ENCODE measurements at places on chromosomes 7 and 10. TPM values are rescaled to one million over a fixed set of nuclear protein-coding genes. Genes with fewer than 3 reads are reported as not detected.

DNA sequence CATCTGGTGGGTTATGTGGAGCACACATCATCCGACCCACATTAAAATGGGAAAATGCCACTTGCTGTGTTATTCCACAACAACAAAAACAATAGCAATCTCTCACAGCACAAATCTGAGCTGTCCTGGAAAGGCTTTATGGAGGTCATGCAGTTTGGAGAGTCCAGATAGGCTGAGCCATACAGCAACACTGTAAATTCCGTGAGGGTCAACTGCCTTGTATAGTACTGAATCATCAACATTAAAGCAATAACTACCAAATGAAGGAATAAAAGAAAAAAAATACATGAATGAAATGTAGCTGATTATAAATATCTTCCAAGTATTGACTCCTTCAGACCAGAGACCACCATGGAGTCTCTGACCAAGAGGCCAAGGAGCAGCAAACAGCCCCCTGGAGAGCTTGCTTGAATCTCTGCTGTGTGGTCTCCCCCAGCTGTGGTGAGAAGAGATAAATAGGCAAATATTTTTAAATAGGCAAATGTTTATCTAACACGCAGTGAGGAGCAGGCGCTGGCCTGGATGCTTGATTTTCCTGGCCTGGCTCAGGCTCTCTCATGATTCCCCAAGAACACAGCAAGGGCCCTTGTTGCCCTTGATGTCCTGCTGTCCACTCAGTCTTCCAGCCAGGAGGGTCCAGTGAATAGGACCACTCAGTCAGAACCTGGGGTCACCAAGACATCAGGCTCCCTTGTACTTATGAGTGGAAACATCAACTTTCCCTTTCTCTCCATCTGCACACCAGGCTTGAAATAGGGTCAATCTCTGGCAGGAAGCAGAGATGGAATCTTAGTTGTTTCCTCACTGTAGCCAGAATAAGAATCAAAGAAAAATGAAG lies 1021.3 kb downstream of the XPNPEP1 start:
- DNase-seq, result no peak

The RADIL gene
- 4.3 TPM for total RNA-seq

DNA sequence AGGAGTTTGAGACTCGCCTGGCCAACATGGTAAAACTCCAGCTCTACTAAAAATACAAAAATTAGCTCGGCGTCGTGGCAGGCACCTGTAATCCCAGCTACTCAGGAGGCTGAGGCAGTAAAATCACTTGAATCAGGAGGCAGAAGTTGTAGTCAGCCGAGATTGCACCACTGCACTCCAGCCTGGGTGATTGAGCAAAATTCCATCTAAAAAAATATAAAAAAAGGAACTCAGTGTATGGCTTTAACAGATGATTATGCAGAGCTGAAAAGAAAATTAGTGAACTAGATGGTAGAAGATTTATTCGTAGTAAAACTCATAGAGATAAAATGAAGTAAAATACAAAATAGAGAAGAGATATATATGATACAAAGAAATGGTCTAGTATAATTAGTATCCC lies 12.6 kb upstream of the CNOT4 start:
- DNase-seq, result no peak

DNA sequence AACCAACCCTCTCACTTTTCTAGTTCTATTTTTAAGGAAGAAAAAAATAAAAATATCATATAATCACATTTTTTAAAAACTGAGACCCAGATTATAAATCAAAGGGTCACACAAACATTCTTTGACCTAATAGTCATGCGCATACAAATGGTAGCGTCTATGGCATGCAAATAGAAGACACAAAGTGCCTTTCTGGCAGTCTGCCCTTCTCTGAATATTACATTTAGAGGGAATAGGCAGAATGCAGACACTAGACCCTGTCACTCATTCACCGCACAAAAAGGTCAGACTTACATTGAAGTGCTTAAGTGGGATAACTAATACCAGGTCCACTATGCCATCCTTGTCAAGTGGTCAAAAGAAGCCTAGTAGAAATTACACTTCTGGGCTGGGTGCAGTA lies 26.5 kb upstream of the FHIP2A start:
- no peak for DNase-seq

- DNase-seq, result no peak
Observed at GRCh38 chr10:117673230-117674010, 130.9 kb downstream of the EMX2 start.

DNA sequence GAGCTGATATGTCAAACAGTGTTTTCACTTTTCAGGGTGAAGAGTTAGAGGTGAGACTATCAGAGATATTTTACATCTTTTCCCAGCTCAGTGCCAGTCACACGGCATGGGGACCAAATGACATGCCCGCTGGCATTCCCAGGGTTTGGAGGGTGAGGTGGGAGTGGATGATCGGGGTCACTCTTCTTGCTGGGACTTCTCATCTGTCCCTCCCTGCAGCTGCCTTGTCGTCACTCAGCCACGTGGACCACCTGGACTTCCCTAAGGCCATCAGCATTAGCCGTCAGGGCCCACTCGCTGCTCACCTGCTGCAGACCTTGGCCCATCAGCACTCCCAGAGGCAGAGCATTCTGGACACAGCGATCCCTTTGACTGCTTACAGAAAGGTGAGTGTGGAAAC lies 301.8 kb downstream of the DNAJB6 start:
- peak; percentile 43 for DNase-seq

DNA sequence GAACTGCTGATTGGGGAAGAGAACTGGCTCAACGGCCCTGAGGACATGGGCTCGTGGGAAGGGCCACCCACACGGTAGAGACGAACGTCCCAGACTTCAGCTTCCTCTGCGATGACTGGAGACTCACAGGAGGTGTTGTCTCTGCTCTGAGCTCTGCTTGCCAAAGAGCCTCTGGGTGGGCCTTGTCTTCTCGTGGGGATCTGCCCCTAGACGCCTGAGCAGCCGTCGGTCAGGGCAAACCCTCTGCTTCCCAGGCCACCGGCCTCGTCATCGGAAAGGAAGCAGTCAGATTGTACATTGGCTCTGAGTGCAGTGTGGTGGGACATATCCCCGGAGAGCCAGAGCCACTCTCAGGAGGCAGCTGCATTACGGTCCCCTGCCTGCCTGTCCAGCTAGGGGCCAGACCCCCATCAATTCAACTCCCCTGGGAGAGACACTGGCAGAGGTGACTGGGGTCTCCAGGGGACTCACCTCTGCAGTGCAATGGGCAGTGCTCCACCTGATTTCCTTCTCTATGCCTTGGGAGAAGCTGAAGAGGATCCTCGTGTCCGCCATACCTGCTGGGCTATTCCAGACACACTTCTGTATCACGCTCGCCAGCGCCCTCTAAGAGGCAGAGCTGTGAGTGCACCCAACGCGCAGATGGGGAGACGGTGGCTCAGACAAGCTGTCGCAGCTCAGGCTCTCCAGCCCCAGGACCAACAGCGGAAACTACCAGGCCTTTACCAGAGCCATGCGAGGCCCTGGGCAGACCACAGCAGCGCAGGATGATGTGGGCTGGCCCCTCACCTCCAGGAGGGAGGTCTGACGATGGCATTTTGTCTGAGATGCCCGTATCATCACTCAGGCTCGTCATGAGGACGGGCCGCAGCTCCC lies 227.4 kb downstream of the TCERG1L start:
- DNase-seq, result peak; percentile 64

GRCh38 chr7:1247527-1248041 lies 14.9 kb downstream of the UNCX start:
- no peak for DNase-seq

GRCh38 chr10:50623663-50624412 lies at the start of gene SGMS1:
Gene SGMS1, minus strand, starts transcription at chr10:50623956. Its CDS starts 279,842 bp downstream, at chr10:50344114.
- DNase-seq, result peak; percentile 96

The LRIT1 gene
- not detected for total RNA-seq

DNA sequence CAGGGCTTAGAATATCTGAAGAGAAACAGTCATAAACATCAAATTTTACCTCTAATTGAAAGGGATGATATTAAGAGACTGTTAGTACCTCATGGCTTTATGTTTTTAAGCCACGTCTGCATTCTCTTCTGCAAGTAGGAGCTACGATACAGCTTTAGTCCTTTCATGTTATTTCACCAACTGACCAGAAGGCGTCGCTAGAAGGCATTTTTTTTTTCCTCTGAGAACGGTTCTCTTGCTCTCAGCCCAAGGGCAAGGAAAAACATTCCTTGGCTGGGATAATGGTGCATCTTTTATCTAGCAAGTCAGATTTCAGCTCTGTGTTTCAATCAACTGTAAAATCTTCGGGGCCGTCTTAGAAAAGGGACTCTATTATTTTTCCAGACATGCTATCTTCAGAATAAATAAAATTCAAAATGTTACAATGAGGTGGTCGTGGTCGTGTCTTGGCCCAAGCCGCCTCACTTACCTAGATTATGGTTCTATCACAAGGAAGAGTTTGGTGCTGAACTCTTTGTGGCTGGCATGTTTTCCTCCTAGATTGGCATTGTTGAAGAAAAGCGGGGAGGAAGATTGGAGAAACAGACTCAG lies 41.6 kb upstream of the LYZL2 start:
- no peak for DNase-seq

DNA sequence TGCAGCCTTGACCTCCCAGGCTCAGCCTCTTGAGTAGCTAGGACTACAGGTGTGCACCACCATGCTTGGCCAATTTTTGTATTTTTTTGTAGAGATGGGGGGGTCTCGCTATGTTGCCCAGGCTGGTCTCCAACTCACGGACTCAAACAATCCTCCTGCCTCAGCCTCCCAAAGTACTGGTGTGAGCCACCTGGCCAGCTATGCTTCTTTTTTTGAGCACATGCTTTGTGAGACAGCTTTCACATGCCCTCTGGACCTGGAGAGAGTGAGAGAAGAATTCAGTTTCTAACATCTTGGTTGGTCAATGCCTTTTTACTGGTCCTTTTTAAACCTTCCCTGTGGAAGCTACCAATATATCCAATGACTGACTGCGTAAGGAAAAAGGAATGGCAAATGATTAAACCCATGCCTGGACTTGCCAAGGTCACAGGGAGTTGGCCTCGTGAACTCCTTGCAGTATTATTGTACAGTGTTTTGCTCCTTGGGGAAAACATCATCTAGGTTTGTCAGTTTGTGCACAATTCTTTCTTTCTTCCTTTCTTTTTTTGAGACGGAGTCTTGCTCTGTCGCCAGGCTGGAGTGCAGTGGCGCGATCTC lies 6.2 kb upstream of the FOXK1 start:
- peak; percentile 20 for DNase-seq

The TSPAN12 gene
- 9.8 TPM for total RNA-seq

DNA sequence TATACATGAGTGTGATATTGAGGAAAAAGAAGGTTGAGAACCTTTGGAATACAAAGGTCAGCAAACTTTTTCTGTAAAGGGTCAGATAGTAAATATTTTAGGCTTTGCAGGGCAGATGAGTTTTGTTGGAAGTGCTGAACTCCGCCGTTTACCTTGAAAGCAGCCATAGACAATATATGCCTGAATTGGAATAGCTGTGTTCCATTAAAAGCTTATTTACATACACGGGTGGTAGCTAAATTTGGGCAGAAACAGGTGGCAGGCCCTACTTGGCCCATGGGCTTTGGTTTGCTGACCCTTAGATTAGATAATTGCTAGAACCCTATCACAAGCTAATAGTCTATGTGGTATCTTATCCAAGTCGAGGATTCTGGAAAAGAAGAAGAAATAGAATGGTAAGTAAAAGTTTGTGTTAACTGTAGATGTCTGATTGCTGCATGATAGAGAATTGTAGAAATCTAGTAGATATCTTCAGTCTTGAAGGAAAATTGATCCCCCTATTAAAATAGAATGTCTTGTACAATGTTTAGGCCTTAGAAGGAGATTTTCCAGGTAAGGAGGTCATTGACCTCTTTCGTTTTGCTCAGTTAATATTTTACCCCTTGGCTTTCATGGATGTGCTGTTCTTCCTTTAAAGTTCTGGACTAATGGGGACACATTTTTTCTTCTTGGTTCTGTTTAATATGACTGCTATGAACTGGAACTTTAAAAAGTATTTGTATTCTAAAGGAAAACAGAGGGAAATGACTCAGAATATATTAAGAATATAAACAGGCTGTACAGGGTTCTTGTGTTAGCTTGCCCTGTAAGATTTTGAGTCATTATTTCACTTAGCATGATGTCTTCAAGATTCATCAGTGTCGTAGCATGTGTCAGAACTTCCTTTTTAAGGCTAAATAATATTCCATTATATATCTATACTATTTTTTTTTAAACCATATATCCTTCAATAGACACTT lies 8.0 kb downstream of the RBM33 start:
- DNase-seq, result no peak

- DNase-seq, result no peak
Observed at GRCh38 chr7:159237022-159237653, 92.5 kb upstream of the VIPR2 start.

DNA sequence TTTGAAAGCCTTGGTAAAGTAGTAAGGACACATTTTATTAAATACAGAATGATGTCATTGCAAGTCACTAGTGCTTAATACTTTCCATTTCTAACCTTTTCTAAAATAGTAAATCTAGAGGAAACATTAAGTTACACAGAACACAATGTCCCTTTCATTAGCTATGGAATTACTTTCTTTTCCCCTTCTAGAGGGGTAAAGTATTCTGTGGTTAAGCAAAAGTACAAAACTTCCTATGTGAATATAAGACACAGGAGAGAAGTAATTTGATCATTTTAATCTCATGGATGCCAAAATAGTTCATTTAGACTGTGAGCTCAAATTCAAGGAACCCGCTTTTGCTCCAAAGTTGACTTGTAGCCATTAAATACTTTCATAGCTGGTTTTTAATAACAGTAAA lies 49.8 kb downstream of the SEMA3E start:
- no peak for DNase-seq

DNA sequence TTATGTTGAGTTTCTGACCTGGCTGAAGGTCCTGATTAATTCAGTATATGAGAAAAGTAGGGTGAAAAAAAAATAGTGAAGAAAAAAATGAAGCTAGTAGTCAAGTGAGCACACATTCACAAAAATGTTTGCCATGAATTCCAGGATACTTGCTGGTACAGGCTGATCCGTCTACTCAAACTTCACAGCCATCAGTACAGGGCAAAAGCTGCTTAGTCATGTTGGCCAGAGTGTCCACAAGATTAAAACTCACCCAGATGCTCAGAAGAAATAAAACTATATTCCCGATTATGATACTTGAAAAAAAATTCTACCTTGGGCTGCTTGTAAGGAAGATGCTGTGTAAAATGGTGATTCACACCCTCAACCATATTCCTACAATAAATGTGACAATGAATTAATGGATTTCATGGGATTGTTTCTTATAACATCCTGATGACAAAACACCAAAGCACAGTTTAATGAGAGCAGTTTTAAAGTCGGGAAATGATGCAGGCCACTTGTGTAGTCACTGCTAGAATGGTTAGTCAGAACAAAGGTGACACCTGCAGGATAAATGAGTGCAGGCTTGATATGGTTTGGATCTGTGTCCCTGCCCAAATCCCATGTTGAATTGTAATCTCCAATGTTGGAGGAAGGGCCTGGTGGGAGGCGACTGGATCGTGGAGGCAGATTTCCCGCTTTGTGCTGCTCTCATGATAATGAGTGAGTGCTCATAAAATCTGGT lies 49.2 kb upstream of the ANKRD1 start:
- DNase-seq, result no peak

GRCh38 chr7:81993186-81993585 lies 223.3 kb upstream of the HGF start:
- DNase-seq, result no peak

- no peak for DNase-seq
Observed at GRCh38 chr7:70772891-70773290, 359.1 kb upstream of the GALNT17 start.

The TET1 gene
- 3.2 TPM for total RNA-seq

GRCh38 chr7:1815051-1815481 lies 145.0 kb downstream of the ELFN1 start:
- no peak for DNase-seq
